ENCODE measurements at places on chromosomes 16 and 17.
A peak's percentile ranks its signal among the peaks of the same experiment; 100 is the strongest.

DNA sequence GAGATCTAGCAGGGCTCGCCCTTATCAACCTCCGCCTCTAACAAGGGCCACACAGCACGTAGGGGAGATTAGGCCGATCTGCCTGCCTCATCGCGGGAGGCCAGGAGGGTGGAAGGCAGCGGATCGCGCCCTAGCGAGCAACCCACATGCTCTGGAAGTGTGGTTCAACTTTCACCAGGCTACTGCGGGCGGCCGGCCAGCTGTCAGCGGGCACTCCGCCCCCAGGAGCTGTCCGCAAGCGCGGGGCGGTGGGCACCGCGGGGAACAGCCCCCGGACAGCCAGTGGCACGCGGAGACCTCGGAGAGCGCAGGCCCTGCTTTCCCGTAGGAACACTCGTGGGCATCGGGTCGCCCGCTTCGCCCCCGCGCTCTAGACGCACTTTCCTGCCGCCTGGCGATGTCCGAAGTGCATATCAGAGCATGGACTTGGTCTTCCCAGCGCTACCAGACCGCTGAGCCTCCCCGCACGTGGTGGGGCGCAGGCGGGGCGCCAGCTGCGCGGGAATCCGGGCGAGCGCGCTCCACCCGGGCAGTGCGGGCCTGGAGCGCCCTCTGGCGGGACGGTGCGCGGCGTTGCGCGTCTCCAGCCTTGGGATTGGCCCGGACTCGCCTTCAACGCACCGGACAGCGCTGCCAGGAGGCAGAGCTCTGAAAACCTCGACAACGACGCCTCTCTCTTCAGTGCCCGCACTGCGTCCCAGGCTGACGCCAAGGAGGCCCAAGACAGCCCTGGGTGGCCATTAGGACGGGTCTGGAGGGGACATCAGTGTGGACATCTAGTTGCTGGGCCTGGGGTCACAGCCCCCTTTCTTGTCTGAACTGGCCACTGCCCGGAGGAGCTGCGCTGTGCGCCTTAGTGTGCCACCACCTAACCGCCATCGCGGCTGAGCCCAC, 3.6 kb upstream of the ZNHIT3 start:
- peak; percentile 42 for DNase-seq

- DNase-seq: no peak
Measured at GRCh38 chr17:40564195-40564882, 933 bp downstream of the CCR7 start.

- no peak for DNase-seq
Measured at GRCh38 chr17:45262516-45263476, 902 bp upstream of the SPATA32 start.

DNA sequence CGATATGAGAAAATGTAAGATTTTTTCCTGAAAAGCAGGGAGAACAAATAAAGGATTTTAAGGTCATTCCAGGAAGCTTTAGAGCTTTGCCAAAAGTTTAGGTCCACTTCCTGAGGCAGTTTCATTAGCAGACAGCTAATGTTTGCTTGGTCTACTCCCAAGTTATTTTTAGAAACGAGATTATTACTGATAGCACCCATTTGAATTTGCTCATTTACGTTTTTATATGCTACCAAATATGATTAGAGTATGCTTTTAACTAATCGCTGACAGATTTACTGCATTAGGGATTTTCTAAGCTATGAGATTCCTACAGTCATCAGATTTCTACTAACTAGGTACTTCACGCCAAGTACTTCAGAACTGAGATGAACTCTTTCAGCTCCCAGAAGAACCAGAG, 98.1 kb downstream of the WNT3 start:
- no peak for DNase-seq

DNA sequence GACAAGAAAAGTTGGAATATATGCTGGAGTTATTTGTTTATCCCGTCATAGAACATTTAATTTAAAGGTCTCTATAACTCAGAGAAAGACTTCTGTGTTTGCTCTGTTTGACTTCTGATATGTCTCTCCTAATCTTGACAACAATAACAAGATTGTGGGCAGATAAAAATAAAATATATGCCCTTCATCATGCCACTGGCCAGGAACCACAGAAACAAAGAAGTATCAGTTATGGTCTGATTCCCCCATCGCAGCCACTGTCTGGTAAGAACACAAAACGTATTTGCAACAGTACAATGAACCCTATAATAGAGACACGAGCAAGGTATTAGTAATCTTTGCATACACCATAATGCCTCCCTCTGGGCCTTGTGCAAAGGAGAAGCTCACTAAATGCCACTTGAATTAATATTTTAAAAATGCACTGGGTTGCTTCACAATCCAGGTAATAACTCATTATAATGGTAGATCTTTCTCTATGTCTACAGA, 1498.3 kb downstream of the CDH11 start:
- no peak for DNase-seq

DNA sequence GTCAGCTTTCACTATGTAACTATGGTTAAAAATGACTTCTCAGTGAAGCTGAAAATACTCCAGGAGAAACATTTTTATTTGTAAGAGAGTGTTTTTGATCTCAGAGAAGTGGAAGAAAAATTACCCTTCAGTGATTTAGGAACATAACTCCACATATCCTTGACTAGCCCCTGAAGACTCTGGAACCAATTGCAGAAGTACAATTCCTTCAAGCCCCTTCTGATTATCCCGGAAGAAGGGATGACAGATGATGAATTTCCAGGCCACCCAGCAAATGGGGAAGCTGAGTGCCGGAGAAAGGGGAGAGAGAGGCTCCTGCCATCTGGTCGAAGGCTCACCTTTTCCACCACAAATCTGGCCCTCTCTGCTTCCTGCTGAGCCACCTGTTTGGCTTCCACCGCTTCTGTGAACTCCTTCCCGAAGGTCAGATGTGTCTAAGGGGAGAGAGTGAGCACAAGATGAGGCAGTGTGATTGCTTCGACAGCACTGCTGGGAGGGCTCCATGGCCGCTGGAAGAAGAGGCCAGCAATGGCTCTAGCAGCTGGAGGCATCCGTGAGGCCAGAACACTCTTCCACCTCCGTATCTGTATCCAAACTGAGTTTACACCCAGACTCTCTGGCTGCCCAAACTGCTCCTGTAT, 8.1 kb downstream of the PHB1 start:
- DNase-seq: peak; percentile 14

DNA sequence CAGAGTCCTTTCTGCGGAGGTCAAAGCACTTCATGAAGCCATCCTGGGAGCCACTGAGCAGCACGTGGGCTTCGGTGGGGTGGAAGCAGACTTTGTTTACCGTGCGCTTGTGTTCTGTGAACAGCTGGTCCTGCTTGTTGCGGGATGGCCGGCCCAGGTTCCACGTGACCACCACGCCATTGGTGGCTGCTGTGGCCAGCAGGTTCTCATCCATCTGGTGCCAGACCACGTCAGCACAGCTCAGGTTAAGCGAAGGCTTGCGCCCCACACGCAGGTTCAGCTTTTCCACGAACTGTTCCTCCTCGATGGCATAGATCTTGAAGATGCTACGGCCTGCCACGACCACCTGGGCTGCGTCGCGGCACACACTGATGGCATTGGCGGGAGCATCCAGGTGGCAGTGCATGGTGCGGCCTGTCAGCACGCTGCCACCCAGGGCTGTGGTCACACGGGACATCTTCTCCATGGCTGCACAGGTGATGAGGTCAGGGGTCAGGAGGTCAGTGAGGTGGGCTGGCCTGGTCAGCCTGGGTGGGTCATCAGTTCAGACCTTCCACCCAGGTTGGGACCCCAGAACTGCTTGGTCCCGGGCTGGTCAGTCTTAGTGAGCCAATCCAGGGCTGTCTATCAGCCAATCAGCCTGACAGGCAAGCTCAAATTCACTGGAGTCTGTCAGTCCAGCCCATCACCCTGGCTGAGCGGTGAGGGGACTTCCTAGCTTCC, 862 bp downstream of the WDR24 start:
- no peak for DNase-seq

GRCh38 chr16:67443265-67443664, 12.3 kb downstream of the HSD11B2 start:
- DNase-seq: no peak

DNA sequence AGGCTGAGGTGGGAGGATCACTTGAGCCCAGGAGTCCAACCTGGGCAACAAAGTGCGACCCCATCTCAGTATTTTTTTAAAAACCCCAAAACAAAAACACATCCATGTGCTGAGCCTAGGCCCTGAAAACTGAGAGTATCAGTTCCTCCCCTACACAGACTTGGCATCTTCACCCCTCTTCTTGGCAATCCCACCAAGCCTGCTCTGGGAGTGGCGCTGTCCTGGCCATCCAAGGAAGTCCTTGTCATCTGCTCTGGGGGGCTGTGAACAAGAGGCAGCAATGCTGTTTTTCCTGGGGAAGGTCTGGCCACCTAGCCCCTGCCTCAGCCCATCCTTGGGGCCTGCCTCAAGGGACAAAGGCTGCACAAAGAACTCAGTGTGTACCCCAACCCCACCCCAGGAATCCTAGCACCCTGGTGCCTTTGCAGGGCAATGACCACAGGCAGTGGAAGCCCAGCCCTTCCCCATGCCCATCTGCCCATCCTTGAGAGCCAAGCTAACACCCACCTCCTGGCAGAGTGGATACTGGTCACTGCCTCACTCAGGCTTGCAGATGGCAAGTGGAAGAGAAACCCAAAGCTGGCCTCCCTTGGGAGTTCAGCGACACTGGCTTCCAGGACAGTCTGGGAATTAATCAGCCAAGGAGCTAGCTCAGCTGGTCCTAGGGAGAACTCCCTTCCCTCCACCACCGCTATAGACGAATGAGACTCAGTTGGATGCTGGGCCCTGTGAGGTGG, 14.8 kb upstream of the GFOD2 start:
- DNase-seq: no peak

GRCh38 chr17:40190197-40191021, 13.1 kb downstream of the RAPGEFL1 start:
- DNase-seq: no peak

- no peak for DNase-seq
Measured at GRCh38 chr17:29659155-29659554, 36.4 kb upstream of the CORO6 start.

DNA sequence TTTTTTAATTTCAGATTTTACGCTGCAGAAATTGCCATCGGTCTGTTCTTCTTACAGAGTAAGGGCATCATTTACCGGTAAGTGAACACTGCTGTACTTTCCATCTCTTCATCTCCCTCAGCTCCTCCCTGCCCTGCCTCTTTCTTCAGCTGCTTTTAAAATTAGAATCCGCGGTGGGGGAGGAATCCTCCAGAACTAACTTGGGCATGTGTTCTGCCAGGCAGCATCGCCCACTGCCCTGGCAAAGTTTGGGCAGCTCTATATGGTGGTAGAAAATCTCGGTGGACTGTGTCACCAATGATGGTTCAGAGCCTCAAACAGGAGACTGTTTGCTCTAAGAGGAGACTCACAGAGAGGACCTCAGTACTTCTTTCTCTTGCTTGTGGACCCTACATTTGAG, 81.6 kb upstream of the CACNG3 start:
- DNase-seq: no peak

- DNase-seq: no peak
Measured at GRCh38 chr17:17712268-17712924, 31.1 kb downstream of the RAI1 start.

GRCh38 chr16:53558710-53559109, 55.7 kb upstream of the AKTIP start:
- DNase-seq: no peak

GRCh38 chr16:89393738-89394406, 96.5 kb downstream of the ANKRD11 start:
- no peak for DNase-seq

- no peak for DNase-seq
Measured at GRCh38 chr17:68497885-68498319, 14.3 kb upstream of the PRKAR1A start.

GRCh38 chr17:34665150-34665806, 85.9 kb downstream of the TMEM132E start:
- DNase-seq: peak; percentile 55

DNA sequence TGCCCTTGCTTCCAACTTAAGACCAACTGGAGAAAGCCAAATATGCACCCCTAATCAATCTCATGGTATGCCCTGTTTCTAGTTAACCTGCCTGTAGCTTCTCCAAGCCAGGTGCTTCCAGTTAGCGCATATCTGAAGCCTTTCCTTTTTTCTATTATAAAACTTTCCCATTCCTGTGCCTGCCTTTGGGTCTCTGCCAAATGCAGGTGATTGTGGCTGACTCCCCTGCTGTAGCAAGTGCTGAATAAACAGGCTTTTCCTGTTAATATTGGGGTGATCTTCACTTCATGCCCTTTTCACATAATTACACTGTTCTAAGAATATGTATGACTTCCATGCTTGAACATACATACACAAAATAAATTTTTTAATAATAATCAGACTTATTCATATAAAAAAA, 207.4 kb downstream of the TANC2 start:
- DNase-seq: no peak

DNA sequence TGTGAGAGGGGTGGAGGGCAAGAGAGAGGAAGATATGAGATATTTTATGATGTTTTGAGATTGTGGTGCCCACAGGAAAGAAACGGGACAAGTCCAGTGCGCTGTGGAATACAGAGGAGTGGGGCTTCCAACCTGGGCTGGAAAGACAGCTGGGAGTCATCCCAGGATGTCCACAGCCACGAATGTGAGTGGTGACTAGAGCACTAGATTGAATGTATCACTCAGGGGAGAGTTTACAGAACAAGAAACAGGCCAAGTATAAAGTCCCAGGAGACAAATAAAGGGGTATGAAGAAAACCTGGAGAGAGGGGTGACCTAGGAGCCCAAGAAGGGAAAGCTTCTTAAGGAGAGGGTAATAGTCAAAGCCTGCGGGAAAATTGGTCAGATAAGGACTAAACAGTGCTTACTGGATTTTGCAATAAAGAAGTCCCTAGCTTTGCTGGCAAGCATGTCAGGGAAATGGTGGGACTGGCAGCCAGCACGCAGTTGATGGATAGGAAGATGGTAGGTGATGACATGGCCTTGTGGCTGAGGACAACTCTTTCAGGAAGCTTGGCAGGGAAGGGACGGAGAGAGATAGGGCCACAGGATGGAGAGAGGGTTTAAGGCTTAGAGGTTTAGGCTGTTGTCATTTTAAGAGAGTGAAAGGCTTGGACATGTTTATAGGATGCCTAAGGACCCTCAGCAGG, 114.5 kb downstream of the AXIN2 start:
- DNase-seq: no peak

DNA sequence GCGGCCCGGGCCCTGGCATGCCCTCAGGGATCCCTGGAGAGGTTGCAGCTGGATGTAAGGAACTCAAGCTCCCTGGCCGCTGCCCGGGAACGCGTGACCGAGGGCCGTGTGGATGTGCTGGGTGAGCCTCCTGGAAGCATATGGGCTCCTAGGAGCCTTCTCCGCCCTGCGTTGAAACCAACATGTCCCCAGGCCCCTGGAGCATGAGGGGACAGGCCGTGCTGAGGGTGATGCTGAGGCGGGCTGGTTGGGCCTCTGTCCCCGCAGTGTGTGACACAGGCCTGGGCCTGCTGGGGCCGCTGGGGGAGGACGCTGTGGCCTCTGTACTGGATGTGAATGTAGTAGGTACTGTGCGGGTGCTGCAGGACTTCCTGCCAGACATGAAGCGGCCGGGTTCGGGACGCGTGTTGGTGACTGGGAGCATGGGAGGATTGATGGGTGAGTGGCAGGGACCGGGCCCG, 5.7 kb upstream of the HSD17B1 start:
- DNase-seq: no peak

- no peak for DNase-seq
Measured at GRCh38 chr16:49601576-49601975, 228.0 kb downstream of the C16orf78 start.
